ENCODE measurements at places on chromosomes 6 and 20.

- H3K27me3 ChIP-seq, result no peaks in the 10 kb centered on the region
- H3K4me3 ChIP-seq, result no peak overlapping the region
- H3K27ac ChIP-seq, result no peak overlapping the region
- H3K4me1 ChIP-seq, result no peaks in the 10 kb centered on the region
- no peaks in the 10 kb centered on the region for H3K36me3 ChIP-seq
- DNase-seq, result no peak
These were observed 387.7 kb downstream of the BTBD3 start for GRCh38 chr20:12305188-12305950.

- H3K4me1 ChIP-seq, result no peaks in the 10 kb centered on the region
- peaks cover 6% of the 10 kb centered on the region for H3K36me3 ChIP-seq
- no peak overlapping the region for H3K27ac ChIP-seq
- no peaks in the 10 kb centered on the region for H3K27me3 ChIP-seq
These were observed 14.6 kb upstream of the TP53TG5 start for GRCh38 chr20:45392733-45393132.

DNA sequence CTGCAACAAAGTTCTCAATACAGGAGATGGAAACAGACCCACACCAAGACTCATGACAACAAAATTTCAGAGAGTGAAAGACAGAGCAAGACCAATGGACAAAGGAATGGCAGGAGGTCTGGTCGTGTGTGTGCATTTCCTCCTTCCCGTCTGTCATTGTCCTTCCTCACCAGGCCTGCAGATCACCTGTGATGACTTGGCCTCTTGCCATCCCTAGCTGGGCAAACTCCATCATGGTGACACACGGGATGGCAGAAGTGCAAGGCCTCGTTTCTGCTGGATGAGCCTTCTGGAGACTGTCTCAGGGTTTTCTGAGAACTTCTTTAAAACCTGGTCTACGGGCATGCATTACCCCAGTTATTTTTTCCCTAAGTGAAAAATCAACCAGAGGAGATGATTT, 49.2 kb downstream of the RPP21 start:
- H3K4me1 ChIP-seq, result peaks cover 7% of the 10 kb centered on the region
- H3K27me3 ChIP-seq, result peaks cover 29% of the 10 kb centered on the region
- H3K27ac ChIP-seq, result no peak overlapping the region
- H3K36me3 ChIP-seq, result no peaks in the 10 kb centered on the region

DNA sequence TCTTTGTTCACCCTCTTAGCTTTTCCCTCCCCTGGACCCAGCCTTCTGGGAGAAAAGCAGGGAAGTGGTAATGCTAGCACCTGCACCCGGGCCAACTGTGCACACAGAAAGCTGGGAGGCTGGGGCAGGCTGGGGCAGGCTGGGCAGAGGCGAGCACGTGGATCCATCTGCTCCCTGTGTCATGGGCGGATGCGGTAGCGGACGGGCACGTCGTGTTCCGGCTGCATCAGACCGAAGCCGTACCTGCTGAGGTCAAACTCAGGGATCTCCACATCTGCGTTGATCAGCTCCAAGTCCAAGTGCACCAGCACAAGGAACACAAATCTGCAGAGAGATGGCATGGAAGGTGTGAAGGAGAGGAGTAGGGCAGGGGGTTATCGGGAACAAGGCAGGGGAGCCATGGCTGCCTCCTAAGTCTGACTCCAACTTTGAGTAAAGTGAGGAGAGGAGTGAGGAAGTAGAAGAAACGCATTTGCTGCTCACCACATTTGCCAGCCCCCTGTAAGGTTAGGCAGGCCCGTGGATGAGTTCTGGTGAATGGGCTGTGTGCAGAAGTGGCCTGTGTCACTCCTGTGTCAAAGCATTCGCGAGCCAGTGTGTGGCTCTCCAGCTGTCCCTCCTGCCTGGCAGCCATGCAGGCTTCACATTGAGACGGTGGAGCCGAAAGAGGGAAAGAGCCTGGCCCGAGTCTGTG, 25.4 kb upstream of the KCNB1 start:
- H3K27me3 ChIP-seq, result peaks cover 31% of the 10 kb centered on the region
- peaks cover 4% of the 10 kb centered on the region for H3K4me1 ChIP-seq
- no peaks in the 10 kb centered on the region for H3K36me3 ChIP-seq
- DNase-seq, result no peak

GRCh38 chr6:50272611-50273010, 222.9 kb upstream of the DEFB112 start:
- H3K4me3 ChIP-seq, result no peak overlapping the region
- H3K27me3 ChIP-seq, result no peaks in the 10 kb centered on the region
- no peak overlapping the region for H3K27ac ChIP-seq
- H3K4me1 ChIP-seq, result no peaks in the 10 kb centered on the region

DNA sequence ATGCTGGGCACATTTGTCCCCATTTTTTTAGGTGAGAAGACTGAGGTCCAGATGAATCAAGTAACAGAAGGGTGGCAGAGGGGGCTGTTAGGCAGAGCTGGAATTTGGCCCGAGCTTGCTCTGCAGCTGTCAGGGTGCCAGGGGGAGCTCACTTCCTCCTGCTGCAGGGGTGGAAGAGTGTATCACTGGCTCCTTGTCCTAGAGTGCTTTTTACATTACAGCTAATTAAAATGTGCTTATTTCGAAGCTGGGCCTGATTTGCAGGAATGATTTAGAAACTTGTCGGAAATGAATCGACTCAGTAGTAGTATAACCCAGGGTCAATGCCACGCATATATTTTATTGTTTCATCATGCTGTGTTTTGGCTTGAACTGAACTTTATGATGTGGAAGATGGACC, 11.1 kb downstream of the TOX2 start:
- H3K36me3 ChIP-seq, result no peaks in the 10 kb centered on the region
- no peak for DNase-seq
- peaks cover 3% of the 10 kb centered on the region for H3K27me3 ChIP-seq
- peaks cover 49% of the 10 kb centered on the region for H3K4me1 ChIP-seq

- H3K27me3 ChIP-seq, result peaks cover 69% of the 10 kb centered on the region
- no peak for DNase-seq
- H3K27ac ChIP-seq, result no peak overlapping the region
- no peaks in the 10 kb centered on the region for H3K36me3 ChIP-seq
- no peak overlapping the region for H3K4me3 ChIP-seq
These were observed 45.5 kb upstream of the HLA-E start for GRCh38 chr6:30443657-30444450.

DNA sequence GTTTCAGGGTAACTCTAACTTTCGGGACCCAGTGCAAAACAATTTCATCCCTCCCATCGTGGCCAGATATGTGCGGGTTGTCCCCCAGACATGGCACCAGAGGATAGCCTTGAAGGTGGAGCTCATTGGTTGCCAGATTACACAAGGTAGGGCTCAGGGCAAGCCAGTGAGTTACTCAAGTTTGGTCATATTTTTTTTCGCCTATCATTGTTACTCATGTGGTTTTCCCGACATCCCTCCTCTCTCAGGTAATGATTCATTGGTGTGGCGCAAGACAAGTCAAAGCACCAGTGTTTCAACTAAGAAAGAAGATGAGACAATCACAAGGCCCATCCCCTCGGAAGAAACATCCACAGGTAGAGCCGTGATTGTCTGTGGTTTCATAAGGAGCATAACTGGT, 58.2 kb downstream of the DCBLD1 start:
- H3K4me1 ChIP-seq, result no peaks in the 10 kb centered on the region
- no peaks in the 10 kb centered on the region for H3K27me3 ChIP-seq
- no peak overlapping the region for H3K27ac ChIP-seq
- no peaks in the 10 kb centered on the region for H3K36me3 ChIP-seq
- no peak for DNase-seq
- no peak overlapping the region for H3K4me3 ChIP-seq

DNA sequence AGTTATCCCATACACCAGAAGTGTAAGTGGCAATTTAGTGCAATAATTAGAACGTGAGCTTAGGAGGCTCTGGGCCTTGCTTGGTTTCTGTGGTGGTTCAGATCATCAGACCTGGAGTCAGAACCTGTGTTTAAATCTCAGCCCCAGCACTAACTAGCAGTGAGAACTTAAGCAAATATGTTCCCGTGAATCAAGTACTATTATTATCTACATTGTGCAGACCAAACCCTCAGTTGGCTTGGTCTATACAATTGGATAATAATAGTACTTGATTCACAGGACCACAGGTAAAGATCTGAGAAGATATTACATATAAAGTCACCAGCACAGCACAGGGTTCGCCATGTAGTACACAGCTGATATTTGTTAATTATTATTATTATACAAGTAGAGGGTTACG, 93.1 kb downstream of the SIM1 start:
- H3K4me1 ChIP-seq, result no peaks in the 10 kb centered on the region
- DNase-seq, result no peak
- no peaks in the 10 kb centered on the region for H3K36me3 ChIP-seq
- H3K4me3 ChIP-seq, result no peak overlapping the region
- H3K27ac ChIP-seq, result no peak overlapping the region
- no peaks in the 10 kb centered on the region for H3K27me3 ChIP-seq

GRCh38 chr6:109450801-109451200, 4.8 kb downstream of the MICAL1 start:
- no peak for DNase-seq
- no peak overlapping the region for H3K27ac ChIP-seq
- no peak overlapping the region for H3K4me3 ChIP-seq
- peaks cover 70% of the 10 kb centered on the region for H3K4me1 ChIP-seq
- H3K27me3 ChIP-seq, result no peaks in the 10 kb centered on the region

GRCh38 chr6:42935322-42935721, 6.0 kb downstream of the CNPY3 start:
- no peak for DNase-seq
- H3K36me3 ChIP-seq, result peaks cover 73% of the 10 kb centered on the region
- H3K27me3 ChIP-seq, result no peaks in the 10 kb centered on the region
- no peak overlapping the region for H3K4me3 ChIP-seq

DNA sequence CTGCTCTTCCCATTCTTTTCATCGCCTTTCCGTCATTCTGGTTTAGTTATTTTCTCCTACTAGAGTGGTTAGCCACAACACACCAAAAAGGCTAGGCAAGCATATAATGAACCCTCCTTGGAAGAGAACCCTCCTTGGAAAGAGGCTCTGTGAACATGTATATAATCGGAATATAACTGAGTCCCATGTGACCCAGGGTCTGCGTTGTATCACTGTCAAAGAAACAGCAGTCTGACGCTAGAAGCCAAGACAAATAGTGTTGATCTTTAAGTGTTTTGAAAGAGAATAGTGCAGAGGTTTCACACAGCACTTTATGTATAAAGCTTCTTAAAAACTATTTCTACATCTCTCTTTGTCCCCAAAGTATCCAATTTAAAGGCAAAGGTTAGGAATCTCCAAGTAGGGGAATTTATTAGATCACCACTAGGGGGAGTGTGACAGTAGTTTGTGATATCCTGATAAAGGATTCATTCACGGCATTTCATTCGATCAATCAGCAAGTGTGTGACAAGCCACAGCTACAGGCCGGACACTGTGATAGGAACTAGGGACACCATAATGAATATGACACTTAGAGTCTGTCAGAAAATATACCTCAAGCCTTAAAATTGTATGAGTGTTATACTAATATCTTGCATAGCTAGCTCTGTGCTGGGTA, 395.3 kb downstream of the CD109 start:
- H3K36me3 ChIP-seq, result no peaks in the 10 kb centered on the region
- H3K27me3 ChIP-seq, result no peaks in the 10 kb centered on the region
- no peaks in the 10 kb centered on the region for H3K4me1 ChIP-seq
- no peak overlapping the region for H3K27ac ChIP-seq
- no peak for DNase-seq
- H3K4me3 ChIP-seq, result no peak overlapping the region

GRCh38 chr6:56637640-56638039, 5.0 kb downstream of the DST start:
- no peaks in the 10 kb centered on the region for H3K4me1 ChIP-seq
- H3K4me3 ChIP-seq, result no peak overlapping the region
- no peaks in the 10 kb centered on the region for H3K27me3 ChIP-seq
- H3K36me3 ChIP-seq, result no peaks in the 10 kb centered on the region
- no peak for DNase-seq
- no peak overlapping the region for H3K27ac ChIP-seq

GRCh38 chr6:165748390-165748789, 85.3 kb upstream of the PDE10A start:
- DNase-seq, result no peak
- no peaks in the 10 kb centered on the region for H3K36me3 ChIP-seq
- H3K4me1 ChIP-seq, result no peaks in the 10 kb centered on the region
- H3K27ac ChIP-seq, result no peak overlapping the region
- H3K27me3 ChIP-seq, result no peaks in the 10 kb centered on the region

- H3K4me1 ChIP-seq, result no peaks in the 10 kb centered on the region
- H3K27ac ChIP-seq, result no peak overlapping the region
- no peaks in the 10 kb centered on the region for H3K27me3 ChIP-seq
- no peak overlapping the region for H3K4me3 ChIP-seq
These were observed 24.2 kb downstream of the KLHL31 start for GRCh38 chr6:53641348-53641747.

- DNase-seq, result no peak
- H3K4me1 ChIP-seq, result no peaks in the 10 kb centered on the region
- H3K27me3 ChIP-seq, result no peaks in the 10 kb centered on the region
- no peak overlapping the region for H3K27ac ChIP-seq
- no peaks in the 10 kb centered on the region for H3K36me3 ChIP-seq
- H3K4me3 ChIP-seq, result no peak overlapping the region
These were observed 13.2 kb upstream of the ASXL1 start for GRCh38 chr20:32344835-32345506.

DNA sequence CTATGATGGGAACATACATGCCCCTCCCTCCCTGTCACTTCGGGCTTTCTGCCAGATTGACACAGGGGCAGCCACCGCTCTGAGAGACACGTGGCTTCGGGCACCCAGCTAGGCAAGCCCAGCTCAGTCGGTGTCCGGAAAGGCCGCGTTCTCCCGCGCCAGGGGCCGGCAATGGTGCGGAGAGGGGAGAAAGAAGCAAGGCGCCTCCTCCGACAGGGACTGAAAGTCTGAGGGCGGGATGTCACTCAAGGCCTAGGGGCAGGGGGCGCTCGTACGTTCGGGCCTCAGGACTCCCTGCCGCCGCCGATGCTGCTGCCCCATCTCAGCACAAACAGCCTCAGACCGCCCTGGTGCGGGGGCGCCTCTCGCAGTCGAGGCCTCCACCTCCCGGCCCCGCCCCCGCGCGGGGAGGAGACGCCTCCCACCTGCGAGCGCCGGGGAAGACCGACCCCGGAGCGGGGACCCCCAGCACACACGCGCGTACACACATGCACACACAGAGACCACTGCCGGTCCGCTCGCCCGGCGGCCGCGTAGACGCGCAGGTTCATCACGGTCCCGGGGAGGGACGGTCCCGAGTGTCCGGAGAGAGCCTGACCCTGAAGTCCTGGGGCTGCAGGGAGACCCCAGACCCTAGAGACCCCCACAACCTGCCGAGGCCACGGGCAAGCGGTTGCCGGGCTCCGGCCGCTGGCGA, 1.9 kb downstream of the GRM4 start:
- peaks cover 70% of the 10 kb centered on the region for H3K27me3 ChIP-seq
- no peak overlapping the region for H3K27ac ChIP-seq
- peak overlapping the region; percentile 38 for H3K4me3 ChIP-seq
- H3K36me3 ChIP-seq, result no peaks in the 10 kb centered on the region
- DNase-seq, result peak; percentile 43
- H3K4me1 ChIP-seq, result peaks cover 38% of the 10 kb centered on the region

DNA sequence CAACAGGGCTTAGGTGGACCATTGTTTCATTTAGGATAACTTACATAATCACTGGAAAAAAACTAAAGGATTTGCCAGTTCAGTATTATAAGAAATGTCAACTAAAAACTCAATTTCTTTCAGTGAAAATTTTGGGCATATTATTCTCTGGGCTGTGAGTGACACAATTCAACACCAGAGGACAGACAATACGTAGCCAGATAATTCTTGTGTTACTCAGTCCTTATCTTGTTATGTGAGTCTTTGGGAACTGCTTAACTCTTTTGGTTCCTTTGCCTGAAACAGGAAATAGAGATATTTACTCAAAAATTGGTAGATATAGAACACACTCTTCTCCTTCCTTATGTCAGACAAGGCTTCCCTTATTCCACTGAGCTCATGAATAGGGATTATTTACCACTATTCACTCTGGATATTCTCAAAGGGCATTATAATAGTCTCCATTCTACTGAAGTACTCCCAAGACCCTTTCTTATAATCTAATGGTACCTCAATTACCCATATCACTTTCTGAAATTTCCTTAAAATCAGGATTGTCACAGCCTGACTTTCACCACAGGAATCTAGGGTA, 4.9 kb upstream of the BEND6 start:
- H3K4me3 ChIP-seq, result no peak overlapping the region
- DNase-seq, result no peak
- H3K27ac ChIP-seq, result no peak overlapping the region
